Stimulated activated CD4-positive, alpha-beta T cell treated with anti-CD3 and anti-CD28 coated beads, TNF-alpha, amount 100 ng/mL, for 1 hour (primary cell): ENCODE measurements at places on chromosomes 13 and 19.

GRCh38 chr19:45800070-45800553 is 7.5 kb upstream of the DMWD start:
- no peak for DNase-seq

- no peak for DNase-seq
These were observed 102.6 kb upstream of the FNDC3A start for GRCh38 chr13:48873081-48873480.

DNA sequence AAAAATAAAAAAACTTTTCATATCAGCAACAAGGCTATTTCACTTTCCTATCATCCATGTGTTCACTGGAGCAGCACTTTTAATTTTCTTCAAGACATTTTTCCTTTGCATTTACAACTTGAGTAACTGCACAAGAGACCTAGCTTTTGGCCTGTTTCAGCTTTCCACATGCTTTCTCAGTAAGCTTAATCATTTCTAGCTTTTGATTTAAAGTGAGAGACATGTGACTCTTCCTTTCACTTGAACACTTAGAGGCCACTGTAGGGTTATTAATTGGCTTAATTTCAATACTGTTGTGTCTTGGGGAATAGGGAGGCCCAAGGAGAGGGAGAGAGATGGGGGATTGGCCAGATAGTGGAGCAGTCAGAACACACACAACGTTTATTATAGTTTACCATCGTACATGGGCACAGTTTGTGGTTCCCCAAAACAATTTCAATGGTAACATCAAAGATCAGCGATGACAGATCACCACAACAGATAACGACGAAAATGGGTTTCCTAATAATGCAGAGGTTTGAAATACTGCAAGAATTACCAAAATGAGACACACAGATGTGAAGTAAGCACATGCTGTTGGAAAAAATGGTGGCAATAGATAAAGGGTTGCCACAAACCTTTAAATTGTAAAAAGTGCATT is 117.6 kb downstream of the GGACT start:
- DNase-seq = no peak

DNA sequence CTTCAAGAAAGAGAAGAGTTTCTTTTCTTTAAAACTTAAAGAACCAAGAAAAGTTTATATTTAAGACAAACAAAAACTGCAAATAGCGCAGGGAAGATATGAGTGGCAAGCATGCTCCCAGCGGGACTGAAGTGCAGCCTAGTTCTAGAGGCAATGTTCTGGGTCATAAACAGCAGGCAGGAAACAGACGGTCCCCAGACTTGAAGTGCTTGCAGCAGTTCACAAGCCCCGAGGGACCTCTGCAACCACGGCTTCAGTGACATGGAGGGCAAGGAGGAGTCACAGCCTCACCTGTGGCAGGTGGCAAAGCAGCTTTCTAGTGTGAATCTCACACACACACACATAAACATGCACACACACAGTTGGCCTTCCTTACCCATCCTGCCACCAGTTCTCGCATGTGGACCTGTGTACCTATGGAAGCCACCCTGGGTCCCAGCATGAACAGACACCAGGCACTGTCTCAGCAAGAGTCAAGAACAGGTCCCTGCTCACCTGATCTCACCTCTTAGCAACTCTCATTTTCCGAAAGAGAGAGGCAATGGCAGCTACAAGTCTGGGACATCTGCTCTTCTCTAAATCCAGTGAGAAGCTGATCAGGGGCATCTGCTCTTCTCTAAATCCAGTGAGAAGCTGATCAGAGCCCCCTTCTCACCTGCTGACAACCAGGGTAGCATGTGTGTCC is 162.0 kb downstream of the EFNB2 start:
- DNase-seq = no peak

GRCh38 chr13:98187965-98188261 is 10.8 kb upstream of the RNF113B start:
- DNase-seq = no peak

- no peak for DNase-seq
These were observed 11.5 kb downstream of the C13orf46 start for GRCh38 chr13:113962386-113962785.

DNA sequence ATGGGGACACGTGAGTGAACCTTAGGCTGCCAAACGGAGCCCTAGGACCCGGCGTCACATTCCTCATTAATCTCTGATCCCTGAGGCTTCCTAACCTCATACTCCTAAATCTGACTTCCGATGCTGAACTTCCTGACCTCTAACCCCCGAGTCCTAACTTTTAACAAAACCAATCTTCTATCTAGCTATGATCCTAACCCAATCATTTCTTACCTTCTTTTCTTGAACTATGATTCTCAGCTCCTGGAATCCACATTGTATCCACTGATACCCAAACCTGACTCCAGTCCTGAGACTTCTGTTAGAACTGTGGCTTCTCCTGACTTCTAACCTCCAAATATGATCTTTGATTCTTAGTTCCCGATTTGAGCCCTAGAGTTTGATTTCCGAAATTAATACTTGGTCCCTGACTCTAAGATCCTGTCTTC is 447 bp downstream of the NFKBIB start:
- DNase-seq = no peak

GRCh38 chr13:32037471-32037870 is 5.9 kb downstream of the FRY start:
- DNase-seq = no peak

- DNase-seq = no peak
These were observed 15.5 kb downstream of the FAM216B start for GRCh38 chr13:42796747-42797356.

- DNase-seq = no peak
These were observed 78.5 kb upstream of the NBEA start for GRCh38 chr13:34863360-34864135.

DNA sequence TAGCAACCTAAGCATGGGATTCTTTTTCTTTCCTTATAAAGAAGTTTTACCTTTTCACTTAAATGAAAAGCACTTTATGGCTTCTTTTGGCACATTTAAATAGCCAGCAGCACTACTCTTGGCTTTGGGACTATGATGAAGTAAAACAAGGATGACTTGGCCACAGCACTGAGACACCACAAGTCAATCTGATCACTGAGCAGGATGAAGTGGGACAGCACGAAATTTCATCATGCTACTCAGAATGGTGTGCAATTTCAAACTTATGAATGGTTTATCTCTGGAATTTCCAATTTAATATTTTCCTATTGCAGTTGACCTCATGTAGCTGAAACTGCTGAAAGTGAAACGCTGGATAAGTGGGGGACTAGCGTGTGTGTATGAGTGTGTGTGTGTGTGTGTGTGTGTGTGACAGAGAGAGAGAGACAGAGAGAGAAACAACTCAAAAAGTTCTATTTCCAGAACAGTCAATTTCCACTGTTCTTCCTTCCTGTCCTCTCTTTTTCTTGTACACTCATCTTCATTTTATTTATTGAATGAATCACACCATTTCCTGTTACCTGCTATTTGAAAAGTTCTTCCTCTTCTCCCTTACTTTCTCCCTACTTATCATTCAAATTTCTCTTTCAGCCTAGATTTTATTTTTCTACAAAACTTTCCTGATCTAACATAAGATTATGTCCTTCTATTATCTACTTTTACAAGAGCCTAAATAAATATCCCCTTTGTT is 414.2 kb upstream of the MIR17HG start:
- no peak for DNase-seq
